Midbrain (tissue), 1 donor: ENCODE measurements at places on chromosomes 4 and X.

- DNase-seq = no peak
Measured at GRCh38 chr4:143599827-143600226, 86.3 kb downstream of the SMARCA5 start.

GRCh38 chr4:118950929-118951570, 62.4 kb downstream of the SYNPO2 start:
- no peak for DNase-seq

DNA sequence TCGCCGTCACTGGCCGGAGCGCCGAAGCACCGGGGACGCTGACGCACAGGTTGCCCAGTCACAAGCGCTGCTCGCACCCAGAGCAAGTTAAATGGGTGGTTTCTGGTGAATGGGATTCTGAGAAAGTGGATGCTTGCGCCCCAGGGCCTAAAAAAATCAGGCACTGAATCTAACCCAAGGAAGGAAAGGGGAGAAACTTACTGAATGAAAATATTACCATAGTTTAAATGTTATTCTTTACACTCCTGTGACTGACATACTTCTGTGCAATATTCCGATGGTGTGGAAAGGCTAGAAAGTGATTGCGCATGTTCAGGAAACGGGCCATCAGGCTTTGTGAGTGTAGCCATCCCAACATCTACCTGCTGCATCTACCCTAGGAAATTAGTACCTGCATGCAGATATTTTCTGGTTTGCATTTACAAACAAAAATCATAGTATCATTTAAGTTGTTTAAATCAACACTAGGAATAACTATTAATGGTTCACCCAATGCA, 838 bp upstream of the ABCG2 start:
- no peak for DNase-seq

DNA sequence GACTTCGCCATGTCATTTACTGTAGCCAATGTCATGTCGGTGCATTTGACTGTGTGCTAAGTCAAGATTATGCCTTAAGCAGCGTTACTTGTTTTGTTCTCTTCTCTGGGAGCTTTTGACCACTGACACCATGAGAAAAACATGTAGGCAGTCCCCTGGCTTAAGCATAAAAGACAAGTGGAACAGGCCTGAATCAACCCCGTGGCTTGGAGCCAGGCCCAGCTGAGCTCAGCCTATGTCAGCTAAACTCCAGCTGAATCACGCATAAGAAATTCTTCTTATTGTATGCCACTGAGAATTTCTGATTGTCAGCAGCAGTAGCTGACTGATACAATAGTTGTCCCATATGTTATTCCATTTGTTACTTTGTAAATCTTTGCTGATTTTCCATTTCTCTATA, 261.9 kb downstream of the CBLL2 start:
- DNase-seq = no peak

GRCh38 chrX:68432648-68433047, 647 bp downstream of the OPHN1 start:
- no peak for DNase-seq

GRCh38 chrX:103607364-103608305, at the start of gene TCEAL3:
Gene TCEAL3 (plus strand): TSS chrX:103607963. CDS start chrX:103609065, 1,102 bp downstream.
- DNase-seq = peak; percentile 47

DNA sequence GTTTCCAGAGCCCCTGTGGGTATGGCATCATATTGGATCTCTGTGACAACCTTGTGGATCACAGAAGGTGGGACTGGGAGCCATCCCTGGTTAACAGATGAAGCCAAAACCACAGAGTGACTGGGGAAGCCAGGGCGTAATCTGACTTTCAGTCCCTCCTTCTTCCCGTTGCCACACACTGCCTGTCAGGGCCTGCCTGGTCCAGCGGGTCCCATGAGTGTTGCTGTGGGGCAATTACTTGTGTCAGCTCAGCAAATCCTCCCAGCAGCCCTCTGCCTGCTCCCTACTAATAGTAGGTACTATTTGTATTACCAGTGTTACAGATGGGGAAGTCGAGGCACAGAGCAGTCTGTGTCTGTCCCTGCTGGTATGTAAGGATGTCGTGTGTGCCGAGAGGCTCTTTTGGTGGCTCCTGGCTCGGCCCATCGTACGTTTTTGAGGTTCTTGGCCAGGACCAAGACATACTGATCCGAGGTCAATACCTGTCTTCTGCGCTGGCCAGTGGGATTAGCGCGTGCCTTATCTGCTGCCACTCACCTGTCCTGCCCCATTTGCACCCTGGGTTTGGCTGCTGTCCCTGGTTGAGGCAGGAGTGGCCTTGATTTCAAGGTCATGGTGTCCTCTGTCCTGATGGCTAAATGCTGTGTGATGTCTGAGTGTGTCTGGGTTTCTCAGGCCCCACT, 5.7 kb downstream of the NSG1 start:
- DNase-seq = no peak

- DNase-seq = no peak
Measured at GRCh38 chr4:107153228-107153627, 117.1 kb upstream of the DKK2 start.

DNA sequence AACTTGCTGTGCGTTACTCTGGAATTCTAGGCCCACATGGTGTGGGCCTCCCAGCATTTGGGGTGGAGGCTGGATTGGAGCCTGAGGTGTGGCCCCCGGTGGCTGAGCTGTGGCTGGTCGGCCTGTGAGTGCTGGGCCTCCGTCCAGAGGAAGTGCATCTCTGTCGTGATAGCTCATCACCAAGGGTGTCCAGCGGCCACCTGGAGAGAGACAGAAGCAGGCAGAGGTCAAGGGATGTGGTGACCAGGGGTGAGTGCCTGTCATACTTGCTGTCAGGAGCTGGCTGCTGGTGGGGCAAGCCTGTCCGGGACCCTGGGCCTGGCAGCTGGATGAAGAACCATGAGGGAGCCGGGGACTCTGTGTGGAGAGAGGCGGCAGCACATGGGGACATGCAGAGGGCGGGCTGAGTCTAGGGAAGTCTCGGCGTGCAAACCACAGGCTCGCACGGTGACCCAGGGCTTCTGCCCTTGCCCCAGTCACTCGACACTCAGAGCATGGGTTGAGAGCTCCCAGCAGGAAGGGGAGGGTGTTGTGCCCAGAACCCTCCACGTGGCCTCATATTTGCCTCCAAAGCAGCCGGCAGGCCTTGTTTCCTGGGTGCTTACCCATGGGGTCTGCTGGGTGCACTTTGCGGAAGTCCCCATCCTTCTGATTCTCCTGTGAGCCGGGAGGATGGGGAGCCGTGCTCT, 6.2 kb downstream of the SORCS2 start:
- DNase-seq = no peak

GRCh38 chr4:184347251-184348239, 126.8 kb downstream of the IRF2 start:
- DNase-seq = peak; percentile 10

DNA sequence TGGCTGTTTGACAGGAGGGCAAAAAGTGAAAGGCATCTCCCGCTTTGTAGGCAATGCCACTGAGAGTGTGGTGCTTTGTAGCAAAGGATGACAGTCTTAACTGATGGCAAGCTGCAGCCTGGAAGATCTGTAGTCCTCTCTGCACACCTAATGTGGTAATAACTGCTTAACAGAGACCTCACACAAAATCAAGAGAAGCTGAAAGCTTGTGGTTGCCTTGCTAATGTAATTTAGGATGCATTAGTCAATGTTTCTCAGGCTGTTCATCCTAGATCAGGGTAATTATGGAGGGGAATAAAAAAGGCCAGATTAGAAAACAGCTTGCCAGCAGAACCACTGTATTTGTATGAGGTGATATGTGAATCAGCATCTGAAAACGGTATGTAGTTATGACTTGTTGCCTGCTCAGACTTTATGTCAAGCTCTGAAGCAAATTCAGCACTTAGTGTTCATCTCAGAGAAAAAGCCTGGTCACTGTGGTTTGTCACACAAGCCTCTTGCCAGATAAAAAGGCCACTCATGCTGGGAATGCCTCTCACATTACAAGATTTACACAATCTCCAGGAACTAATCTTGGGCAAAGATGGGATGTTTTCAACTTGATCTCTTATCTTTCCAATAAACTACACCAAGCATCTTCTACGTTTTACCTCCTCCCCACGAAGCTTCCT, 130.8 kb downstream of the ENOX2 start:
- no peak for DNase-seq

DNA sequence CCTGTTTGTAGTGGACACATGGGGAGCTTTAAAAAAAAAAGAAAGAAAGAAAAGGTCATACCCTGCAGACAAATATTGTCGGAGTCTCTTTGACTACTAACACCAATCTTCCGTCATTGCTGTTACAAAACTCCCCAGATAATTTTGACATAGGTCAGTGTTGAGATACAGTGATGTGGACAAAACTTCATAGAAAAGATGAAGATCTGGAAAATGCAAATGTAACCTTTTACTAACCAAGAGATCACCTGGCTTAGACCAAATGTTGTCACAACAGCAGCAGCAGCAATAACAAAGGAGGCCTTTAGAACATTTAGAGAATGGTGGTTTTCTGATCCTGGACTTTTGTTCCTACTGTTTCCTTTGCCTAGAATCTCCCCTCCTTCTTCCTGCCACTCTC, 8.1 kb upstream of the COMMD8 start:
- no peak for DNase-seq

DNA sequence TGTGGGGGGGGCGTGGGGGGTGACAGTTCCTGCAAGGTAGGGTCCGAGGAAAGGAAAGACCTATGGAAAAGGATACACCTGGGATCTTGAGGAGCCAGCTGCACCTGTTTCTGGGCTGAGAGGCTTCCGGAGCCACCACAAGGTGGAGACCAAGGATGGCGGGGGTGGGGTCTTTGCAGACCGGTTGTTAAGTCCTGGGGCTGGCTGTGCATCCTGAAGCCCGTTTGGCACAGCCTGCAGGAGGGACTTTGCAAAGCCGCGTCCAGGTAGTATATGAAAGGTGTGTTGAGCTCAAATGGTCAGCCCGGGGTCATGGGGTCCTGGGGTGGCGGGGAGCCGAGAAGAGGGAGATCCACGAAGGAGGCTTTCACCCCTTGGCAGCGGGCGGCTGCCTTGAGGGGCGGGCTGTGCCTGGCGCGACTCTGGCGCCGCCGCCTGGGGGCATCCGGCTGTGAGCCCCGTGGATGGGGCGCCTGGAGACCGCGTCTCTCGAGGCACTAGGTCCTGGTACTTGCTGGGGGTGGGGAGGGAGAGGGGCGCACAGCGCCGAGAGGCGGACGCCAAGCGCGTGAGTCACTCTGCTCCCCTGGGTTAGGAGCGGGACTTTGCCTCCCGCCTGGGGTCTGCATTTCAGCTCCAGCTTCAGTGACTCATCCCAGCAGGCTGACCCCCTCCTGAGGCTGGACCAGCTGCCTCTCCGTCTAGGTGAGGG, 58.2 kb upstream of the DYNLT3 start:
- DNase-seq = no peak

DNA sequence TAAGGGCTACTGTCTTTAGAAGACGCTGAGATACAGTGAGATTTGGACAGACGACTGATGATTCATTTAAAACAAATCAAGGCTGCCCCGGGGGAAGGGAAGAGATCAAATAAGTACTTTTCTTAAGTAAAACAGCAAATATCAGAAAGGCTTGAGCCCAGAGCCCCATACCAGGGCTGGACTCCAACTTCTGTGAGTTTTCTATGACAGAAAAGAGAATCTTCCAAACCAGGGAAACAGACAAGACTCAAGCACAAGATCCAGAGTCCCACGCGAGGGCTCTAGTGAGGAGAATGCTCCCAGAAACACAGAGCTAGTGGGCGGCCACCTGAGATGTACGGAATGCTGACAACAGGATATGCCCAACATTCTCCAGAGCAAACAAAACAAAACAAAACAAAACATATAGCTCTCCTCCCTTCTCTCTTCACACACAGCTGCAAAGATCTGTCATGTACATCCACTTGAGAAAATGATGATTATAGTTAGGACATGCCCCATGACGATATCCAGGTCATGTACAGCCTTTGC, 13.1 kb downstream of the ACSL1 start:
- no peak for DNase-seq

DNA sequence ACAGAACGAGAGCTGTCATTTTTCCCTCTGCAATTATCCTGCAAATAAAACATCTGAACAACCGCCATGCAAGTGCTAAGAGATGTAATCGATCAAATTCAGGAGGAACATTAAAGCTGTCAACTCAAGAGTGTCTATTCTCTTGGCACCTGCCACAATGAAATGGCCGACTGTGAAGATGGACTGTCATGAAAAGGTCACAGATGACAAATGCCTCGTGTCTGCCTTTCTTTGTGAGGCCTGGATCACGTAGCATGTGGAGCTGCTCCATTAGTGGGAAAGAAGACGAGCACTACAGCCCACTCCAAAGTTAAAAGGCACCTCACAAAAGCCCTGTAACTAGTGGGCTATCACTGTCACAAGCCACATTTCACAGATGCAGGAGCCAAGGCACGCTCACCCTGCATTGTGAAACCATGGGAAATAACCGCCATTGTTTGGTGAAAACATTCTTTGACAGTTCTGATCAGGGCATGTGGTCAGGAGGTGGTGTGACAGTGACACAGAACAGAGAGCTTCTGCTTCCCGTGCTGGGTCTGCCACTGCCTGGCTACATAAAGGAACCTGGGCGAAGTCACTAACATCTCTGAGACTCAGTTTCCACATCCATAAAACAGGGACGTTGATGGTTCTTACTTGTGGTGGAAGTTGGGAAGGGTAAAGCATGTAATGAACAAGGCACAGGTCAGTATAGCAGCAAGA, 98.9 kb downstream of the EVC2 start:
- no peak for DNase-seq

GRCh38 chrX:119421016-119421705, 22.0 kb downstream of the SLC25A43 start:
- no peak for DNase-seq

- DNase-seq = no peak
Measured at GRCh38 chr4:89704651-89705395, 132.1 kb downstream of the SNCA start.

- DNase-seq = no peak
Measured at GRCh38 chr4:88041626-88042025, 34.2 kb downstream of the PKD2 start.

GRCh38 chrX:114047558-114047957, 536.3 kb upstream of the HTR2C start:
- DNase-seq = no peak

DNA sequence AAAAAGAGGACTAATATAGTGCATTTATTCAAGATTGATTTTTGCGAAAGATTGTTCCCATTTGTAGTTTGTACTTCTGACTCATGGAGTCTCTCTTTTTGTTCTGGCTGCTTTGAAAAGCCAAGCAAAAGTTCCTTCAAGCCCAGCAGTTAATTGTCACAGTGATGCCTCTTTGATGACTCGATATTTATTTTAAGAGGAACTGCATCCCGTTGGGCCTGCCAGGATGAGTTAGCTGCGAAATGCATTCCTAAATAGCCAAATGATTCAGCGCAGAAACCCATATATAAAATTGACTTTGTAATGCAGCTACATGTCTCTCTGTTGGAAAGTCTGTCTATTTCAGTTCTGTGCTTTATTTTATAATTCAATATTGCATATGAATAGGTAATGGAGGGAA, 295.1 kb downstream of the GBA3 start:
- DNase-seq = no peak

GRCh38 chr4:163591614-163592020, 97.1 kb downstream of the TMA16 start:
- no peak for DNase-seq

GRCh38 chr4:7944599-7945220, 5.0 kb upstream of the AFAP1 start:
- DNase-seq = no peak

DNA sequence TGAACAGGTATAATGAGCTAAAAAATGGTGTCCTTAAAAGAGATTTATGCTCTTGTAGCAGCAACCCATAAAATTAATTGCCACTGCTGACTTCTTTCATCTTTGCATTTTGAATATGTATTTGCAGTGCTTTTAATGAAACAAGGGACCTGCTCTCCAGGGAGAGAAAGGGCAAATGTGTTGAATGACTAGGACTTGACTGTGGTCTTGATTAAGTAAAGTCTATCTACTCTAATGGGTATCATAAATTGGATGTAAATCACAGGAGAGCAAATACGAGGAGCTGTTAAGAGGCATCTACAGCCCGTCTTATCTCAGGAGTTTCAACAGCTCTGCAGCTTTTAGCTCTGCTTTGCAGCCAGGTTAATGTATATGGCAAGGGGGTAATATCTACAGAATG, 216.4 kb downstream of the PALLD start:
- DNase-seq = no peak
